A172 (cell line): ENCODE measurements at places on chromosomes 12 and 14.

DNA sequence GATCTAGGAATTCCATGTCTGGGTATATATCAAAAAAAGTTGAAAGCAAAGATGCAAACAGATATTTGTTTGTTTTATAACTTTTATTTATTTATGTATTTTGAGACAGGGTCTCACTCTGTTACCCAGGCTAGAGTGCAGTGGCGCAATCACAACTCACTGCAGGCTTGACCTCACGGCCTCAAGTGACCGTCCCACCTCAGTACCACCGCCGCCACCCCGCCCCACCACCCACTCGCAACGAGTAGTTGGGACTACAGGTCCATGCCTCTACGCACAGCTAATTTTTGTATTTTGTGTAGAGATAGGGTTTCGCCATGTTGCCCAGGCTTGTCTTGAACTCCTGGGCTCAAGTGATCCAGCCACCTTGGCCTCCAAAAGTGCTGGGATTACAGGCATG, 66.5 kb upstream of the KTN1 start:
- DNase-seq: no peak

- DNase-seq: peak; percentile 45
Measured at GRCh38 chr12:58346032-58346632, 404.8 kb downstream of the ATP23 start.

DNA sequence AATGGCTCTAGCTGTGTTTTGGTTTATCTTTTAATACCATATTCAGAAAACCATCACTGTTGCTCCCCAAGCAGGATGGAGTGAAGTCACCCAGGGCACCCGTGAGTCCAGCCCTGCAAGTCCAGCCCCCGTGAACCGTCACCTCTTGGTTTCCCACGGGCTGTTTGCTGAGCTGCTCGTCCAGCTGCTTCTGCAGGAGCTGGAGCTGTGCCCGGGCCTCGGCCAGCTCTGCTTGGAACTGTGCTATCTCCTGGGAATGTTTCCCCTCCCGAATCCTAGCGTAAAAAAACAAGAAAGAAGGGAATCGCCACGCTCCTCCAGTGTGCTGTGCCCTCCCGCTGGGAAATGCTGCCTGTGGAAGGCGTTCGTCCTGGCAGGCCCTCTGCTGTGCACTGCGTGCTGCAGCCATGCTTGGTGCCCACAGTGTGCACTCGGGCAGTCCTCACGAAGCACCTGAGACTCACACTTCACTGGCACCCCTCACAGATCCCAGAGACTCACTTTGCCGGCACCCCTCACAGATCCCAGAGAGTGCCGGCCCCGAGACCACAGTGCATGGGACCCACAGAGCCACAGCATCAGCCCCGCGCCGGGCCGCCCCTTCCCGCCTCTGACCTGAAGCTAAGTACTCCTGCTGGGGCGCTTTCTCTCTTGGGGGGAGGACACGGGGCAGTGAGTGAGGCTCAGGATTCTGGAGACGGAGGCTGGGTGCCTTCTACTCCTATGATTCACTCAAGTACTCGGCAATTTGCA, 15.4 kb upstream of the ANKLE2 start:
- no peak for DNase-seq

DNA sequence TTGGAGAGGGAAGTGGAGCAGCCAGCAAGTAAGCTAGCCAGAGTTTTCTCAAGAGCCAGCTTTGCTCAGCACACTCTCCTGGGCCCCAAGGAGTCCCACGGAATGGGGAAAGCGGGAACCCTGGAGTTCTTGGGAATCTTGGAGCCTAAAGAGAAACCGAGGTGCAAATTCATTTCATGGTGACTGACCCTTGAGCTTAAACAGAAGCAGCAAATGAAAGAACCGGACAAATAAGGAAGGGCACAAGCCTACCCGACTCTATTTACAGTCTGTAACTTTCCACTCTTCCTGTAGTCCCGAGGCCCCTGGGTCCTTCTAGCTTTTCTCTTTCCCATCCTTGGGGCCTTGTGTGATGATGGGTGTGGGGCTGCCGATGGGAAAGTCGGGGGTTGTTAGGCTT, 18.1 kb upstream of the TIGAR start:
- DNase-seq: no peak

GRCh38 chr12:53594897-53595615, 31.1 kb downstream of the ATF7 start:
- DNase-seq: no peak

DNA sequence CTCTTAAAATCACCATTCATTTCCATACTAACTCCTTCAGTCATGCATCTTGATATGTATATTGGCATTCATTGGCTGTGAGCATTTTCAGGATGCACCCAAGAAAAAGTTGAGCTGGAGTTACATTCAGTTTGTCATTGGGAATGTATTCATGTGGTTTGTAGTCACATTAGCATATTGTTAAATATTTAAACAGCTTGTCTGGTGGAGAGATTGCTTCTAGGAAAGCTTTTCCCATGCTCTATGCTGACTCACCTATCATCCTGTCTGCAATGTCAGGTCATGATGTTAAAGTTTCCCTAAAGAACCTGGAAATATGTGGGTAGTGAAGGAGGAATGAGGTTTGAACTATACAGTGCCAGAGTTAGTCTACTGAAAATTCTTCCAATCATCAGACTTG, 583.6 kb downstream of the GALC start:
- no peak for DNase-seq

DNA sequence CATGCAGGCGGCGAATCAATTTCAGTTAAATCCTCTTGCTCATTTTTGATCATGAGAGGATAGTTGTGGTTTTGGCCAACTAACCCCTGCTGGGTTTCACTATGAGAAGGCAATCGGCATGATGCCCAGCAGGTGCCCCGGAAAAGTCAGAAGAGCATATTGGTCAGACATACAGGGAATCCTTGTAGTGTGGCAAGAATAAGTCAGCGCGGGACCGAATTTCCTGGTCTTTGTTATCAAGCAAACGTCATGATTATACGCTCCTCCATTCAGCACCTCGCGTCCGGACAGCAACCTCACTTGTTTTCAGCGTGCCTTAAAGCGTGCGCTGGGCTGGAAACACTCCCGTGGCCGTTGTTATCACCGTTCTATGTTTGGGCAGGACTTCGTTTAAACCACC, 1.8 kb downstream of the TBC1D30 start:
- DNase-seq: peak; percentile 21

DNA sequence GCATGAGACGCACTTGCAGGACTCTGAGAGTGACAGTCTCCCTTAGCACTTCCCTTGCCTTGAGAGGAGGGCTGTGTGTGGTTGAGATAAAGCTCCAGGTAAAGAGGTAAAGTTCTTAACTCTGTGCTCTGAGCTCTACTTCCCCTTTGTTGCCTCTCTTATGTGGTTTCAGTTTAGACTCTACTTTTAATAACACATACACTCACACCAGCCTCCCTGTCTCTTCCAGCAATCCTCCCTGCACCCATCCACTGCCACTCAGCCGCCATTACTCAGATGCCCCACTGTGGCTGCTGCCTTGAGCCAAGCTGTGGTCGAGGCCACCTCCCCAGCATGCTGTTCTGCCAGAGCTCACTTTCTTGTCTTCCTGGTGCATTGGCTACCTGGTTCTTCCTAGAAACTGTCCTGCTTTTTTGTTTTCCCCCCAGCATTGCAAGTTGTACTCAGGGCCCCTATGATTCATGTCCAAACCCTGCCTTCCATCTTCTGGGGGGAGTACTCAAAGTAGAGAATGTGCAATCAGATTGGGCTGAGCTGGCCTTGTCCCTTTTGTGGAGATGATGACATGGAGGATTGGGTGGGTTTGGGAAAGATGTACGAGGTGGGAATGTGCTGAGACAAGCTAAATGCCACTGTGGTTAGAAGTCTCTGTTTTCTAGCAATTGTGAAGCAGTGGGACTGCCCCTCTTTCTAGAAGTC, 115.5 kb upstream of the PARP11 start:
- no peak for DNase-seq

GRCh38 chr12:94740601-94741362, 90.4 kb upstream of the TMCC3 start:
- DNase-seq: no peak

- DNase-seq: no peak
Measured at GRCh38 chr12:81670759-81671158, 88.4 kb downstream of the PPFIA2 start.

DNA sequence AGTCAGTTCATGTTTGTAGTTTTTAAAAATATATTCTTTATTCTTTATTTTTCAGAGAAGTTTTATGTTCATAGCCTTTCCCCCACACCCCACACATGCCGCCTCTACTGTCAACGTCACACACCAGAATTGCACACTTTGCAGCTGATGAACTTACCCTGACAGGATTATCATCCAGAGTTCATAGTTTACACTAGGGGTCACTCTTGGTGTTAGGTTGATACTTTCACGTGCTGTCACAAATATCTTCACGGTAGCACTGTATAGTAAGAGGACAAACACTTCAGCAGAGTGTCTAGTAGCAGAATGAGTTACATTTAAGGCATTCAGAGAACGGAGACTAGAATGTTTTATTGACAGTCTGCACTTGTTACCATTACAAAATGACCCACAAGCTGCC, 5.1 kb downstream of the DPPA3 start:
- DNase-seq: no peak

- DNase-seq: no peak
Measured at GRCh38 chr14:68409387-68409786, 383.5 kb downstream of the ZFP36L1 start.

DNA sequence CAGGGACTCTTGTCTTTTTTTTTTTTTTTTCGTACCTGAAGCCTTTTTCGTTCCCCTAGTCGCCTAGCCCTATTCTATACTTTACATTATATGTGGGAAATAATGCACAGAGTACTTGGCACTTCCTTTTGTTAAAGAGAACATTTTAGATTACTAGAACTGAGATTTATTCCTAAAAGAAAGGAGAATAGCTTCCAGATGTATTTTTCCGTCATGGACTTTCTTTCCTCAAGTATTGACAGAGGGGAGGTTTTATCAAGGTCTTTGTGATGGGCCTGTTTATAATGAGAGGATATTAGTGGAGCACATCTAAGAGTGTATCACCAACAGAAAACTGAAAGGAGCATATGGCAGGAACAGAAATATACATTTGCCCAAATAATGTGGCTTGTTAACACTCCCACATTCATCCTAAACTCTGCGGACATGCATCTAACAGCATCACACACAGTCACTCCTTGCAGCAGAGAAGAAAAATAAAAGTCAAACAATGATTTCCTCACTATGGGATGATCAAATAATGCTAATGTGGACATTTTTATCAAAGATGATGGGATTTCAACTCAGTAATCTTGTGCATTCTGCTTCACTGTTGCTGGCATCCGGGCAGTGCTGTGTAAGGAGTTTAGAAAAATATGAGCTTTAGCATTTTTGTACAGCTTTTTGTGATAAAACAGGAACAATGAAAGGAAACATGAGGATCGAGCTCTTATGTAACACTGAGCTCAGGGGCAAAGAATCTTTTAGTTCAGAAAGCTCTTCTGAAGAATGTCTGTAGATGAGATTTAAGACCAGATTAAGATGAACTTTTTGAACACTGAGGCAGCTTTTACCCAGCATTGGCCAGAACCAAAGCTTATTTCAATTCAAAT, 183.1 kb downstream of the EGLN3 start:
- no peak for DNase-seq

DNA sequence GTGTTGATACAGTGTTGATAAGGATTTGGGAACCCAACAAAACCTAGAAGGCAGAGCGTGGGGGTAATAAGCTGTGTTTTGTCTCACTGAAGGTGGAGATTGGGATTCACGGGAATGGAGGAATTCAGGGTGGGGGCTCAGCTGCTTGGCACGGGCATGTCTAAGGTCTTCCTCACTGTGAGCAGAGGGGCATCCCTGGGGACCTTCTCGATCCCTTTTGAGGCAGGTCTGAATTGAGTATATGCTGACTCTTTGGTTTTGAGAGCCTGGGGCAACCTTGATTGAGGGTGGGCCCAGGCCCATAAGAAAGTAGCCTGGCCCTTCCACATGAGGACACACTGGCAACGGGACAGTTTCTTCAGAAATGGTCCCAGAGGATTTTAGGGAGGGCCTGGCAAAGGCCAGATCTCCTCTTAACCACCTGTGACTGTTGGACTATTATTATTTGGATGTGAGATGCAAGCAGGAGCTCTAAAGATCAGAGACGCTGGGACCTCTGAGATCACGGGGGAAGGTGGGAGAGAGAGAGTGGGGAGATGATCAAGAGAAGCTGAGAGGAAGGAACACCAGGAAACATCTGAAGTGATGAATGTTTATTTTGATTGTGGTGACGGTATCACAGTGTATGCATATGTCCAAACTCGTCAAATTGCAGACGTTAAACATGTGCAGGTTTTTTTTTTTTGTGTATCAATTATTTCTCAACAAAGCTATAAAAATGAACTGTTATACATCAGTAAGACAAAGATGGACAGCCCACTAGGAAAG, 48.4 kb downstream of the SMIM41 start:
- no peak for DNase-seq

- DNase-seq: no peak
Measured at GRCh38 chr14:77980475-77981321, 180.8 kb downstream of the ADCK1 start.

DNA sequence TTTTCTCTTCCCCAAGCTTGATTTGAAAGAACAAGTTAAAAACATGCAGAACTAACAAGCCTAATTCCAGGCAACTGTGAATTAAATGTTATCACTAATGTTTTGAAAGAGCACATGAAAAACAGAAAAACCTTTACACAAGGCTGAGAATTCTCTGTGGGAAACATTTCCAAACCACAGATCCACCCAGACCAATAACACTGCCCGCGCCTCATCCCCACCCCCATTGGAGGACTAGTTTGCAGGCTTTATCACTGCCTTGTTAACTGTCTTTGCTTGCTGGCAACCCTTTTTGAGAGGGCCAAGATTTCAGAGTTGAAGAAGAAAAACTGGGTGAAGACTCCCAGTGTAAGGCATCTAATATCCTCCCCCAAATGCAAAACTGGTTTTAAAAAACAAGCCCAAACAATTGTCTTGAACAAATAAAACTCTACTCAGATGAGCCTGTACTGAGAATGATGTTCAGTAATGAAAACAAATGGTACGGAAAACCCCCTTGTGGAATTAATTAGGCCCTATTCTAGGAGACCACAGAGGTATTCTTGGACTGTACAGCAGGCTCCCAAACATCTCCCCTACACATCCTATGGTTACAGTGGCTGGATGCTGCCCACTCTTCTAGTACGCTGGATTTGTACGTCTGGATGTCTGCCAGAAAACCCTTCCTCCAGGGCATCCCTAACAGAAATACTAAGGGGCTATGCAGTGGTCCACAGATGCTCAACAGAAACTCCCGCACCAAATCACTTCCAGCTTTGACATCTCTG, 5.8 kb downstream of the MAX start:
- no peak for DNase-seq

DNA sequence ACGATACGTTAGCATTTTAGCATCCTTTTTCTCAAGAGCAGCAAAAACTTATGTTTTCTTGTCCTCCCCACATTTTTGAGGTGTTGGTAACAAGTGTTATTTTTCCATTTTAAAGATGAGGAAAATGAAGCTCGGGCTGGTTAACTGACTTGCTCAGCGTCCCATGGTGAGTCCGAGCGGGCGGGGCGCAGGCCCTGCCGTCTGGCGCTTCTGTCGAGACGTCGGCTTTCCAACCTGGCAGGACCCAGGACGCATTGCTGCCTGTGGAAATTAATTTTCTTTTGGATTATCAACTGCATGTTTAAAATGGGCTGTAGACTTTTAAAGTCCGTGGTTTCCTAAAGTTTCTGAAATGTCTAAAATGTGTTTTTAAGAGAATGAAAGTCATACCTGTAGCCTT, 30.4 kb downstream of the XRCC3 start:
- DNase-seq: no peak
